ENCODE measurements at places on chromosomes 2 and 18.

GRCh38 chr2:159963700-159964099, 98.7 kb downstream of the PLA2R1 start:
- peaks cover 14% of the 10 kb centered on the region for H3K27me3 ChIP-seq
- no peaks in the 10 kb centered on the region for H3K4me1 ChIP-seq
- DNase-seq, result no peak
- H3K27ac ChIP-seq, result no peak overlapping the region
- H3K36me3 ChIP-seq, result no peaks in the 10 kb centered on the region

DNA sequence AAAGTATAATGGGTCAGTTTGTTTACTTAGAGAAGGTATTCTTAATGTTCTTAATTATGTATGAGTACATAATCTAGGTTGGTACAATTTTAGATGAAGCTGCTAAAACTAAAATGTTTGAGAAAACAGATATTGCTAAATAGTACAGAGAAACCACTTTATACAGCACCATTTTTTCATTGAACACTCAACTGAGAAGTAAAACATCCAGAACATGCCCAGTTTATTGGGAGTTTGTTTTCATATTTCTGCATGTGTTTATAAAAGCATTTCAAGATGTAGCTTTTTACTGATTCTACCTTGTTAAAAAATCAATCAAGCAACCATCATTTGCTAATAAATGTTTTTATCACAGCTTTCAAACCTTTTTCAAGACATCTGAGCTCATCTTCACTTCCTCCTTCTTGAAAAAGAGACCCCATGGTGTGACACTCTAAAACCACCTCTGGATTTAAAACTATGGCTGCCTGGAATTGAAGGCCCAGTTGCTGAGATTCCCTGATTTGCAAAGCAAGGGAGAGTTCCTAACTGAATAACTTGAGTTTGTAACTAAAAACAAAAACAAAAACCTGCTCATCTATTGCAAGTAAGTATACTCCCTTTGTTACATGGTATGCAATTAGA, 585.9 kb downstream of the ZEB2 start:
- no peaks in the 10 kb centered on the region for H3K36me3 ChIP-seq
- H3K27me3 ChIP-seq, result peaks cover 30% of the 10 kb centered on the region
- H3K4me3 ChIP-seq, result no peak overlapping the region
- H3K4me1 ChIP-seq, result peaks cover 6% of the 10 kb centered on the region
- DNase-seq, result no peak

DNA sequence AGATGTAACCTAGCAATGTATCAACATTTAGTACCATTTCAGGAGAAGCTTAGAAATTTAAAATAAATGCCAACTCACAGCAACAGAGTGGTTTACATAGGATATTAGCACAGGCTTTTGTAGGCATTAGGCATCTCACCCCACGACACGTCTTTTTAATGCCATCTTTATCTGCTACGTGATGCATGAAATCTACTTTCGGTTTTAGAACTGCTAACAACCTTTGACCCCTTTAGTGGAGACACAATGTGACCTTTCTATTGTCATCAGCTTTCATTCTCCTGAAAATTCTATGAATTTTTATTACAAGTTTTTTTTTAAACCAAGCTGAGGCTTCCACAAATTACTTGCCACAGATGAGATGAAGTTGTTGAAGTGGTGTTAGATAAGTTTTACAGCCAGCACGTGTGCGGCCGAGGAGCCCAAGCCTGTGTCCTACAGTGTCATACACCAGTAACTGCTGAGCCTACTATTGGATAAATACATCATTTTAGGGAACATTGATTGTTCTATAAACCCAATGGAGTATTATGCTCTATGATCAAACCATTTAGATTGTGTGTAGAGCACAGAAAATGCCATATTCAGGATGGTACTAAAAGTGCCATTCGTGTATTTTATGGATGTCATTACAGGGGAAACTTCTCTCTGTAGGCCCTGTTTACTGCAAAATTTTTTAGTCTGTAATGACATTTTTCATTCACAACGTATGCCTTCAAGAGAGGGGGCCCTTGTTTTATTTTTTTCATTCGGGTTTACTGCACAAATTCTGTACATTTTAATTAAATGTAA, 151.6 kb downstream of the PTGR3 start:
- no peaks in the 10 kb centered on the region for H3K27me3 ChIP-seq
- no peak for DNase-seq
- H3K27ac ChIP-seq, result no peak overlapping the region
- no peaks in the 10 kb centered on the region for H3K36me3 ChIP-seq

GRCh38 chr18:10726198-10727068, 200.6 kb downstream of the NAPG start:
- H3K4me1 ChIP-seq, result no peaks in the 10 kb centered on the region
- H3K27me3 ChIP-seq, result peaks cover 16% of the 10 kb centered on the region
- H3K4me3 ChIP-seq, result no peak overlapping the region
- no peak for DNase-seq
- no peaks in the 10 kb centered on the region for H3K36me3 ChIP-seq
- H3K27ac ChIP-seq, result no peak overlapping the region

- peaks cover 3% of the 10 kb centered on the region for H3K27me3 ChIP-seq
- H3K4me3 ChIP-seq, result no peak overlapping the region
- peaks cover 14% of the 10 kb centered on the region for H3K36me3 ChIP-seq
- no peak for DNase-seq
Measured at GRCh38 chr2:85534099-85534498, 4.9 kb upstream of the MAT2A start.

- H3K27ac ChIP-seq, result no peak overlapping the region
- no peaks in the 10 kb centered on the region for H3K36me3 ChIP-seq
- peaks cover 13% of the 10 kb centered on the region for H3K27me3 ChIP-seq
- no peaks in the 10 kb centered on the region for H3K4me1 ChIP-seq
Measured at GRCh38 chr2:71886241-71886640, 261.4 kb downstream of the CYP26B1 start.

GRCh38 chr18:64203295-64203694, 54.4 kb upstream of the LINC00305 start:
- DNase-seq, result no peak
- H3K36me3 ChIP-seq, result no peaks in the 10 kb centered on the region
- no peak overlapping the region for H3K4me3 ChIP-seq
- peaks cover 4% of the 10 kb centered on the region for H3K4me1 ChIP-seq
- no peak overlapping the region for H3K27ac ChIP-seq
- no peaks in the 10 kb centered on the region for H3K27me3 ChIP-seq

DNA sequence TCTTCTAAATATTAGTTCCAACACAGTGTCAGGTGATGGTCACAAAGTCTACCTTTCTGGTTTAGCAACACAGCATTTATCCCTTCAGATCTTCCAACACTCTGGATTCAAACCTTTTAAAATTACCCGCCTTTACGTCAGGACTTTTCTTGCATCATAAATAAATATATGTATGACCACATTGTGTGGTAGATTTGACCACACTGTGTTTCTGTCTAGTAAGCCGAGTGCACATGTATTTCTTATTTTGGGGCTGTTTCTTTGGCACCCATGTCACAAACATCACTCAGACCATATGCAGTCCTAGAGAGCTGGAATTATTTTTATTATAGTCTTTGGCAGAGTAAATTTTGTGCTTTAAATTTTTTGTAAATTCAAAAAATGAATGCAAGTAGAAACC, 172.1 kb downstream of the ANKRD44 start:
- H3K27ac ChIP-seq, result peak overlapping the region; percentile 89
- peaks cover 55% of the 10 kb centered on the region for H3K4me1 ChIP-seq
- peak overlapping the region; percentile 24 for H3K4me3 ChIP-seq
- peaks cover 28% of the 10 kb centered on the region for H3K36me3 ChIP-seq

DNA sequence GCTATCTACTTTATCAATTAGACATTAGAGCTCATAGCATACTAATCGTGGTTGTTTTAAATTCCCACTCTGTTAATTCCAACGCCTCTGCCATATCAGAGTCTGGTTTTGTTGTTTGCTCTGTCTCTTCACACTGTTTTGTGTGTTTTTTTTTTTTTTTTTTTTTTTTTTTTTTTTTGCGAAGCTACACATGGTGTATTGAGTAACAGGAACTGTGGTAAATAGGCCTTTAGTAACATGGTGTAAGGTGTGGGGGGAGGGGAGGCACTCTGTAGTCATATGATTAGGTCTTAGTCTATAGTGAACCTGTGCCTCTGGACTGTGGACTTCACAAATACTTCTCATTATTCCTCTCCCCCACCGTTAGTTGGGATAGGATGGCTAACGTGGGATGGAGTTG, 370.7 kb upstream of the RAB12 start:
- no peaks in the 10 kb centered on the region for H3K36me3 ChIP-seq
- no peak overlapping the region for H3K27ac ChIP-seq
- DNase-seq, result no peak
- no peaks in the 10 kb centered on the region for H3K4me1 ChIP-seq
- no peak overlapping the region for H3K4me3 ChIP-seq

DNA sequence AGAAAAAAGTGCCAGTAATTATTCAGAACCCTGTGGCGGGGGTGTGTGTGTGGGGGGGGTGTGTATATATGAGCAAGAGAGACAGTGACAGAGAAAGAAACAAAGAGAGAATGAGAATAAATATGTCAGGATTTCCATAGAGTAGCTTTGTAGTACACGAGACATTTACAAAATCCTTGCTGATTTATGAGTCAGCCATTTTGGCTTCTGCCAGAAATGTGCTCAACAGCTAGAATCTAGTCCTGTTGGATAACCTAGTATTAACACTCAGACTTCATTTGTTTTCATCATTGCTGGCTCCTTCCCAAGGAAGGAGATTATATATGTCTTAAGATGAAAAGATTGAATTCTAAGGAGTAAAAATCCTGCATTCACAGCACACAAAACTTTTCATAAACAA, 140.5 kb upstream of the HNRNPA3 start:
- H3K27me3 ChIP-seq, result peaks cover 46% of the 10 kb centered on the region
- H3K4me1 ChIP-seq, result no peaks in the 10 kb centered on the region
- H3K36me3 ChIP-seq, result no peaks in the 10 kb centered on the region
- no peak for DNase-seq
- H3K4me3 ChIP-seq, result no peak overlapping the region
- no peak overlapping the region for H3K27ac ChIP-seq

GRCh38 chr2:114729026-114729425, 286.6 kb downstream of the DPP10 start:
- no peaks in the 10 kb centered on the region for H3K36me3 ChIP-seq
- H3K27ac ChIP-seq, result no peak overlapping the region
- no peak for DNase-seq
- no peak overlapping the region for H3K4me3 ChIP-seq
- no peaks in the 10 kb centered on the region for H3K4me1 ChIP-seq

GRCh38 chr2:127968610-127969339, 59.1 kb downstream of the SAP130 start:
- H3K4me3 ChIP-seq, result no peak overlapping the region
- no peaks in the 10 kb centered on the region for H3K27me3 ChIP-seq
- H3K36me3 ChIP-seq, result peaks cover 52% of the 10 kb centered on the region
- H3K4me1 ChIP-seq, result peaks cover 2% of the 10 kb centered on the region

DNA sequence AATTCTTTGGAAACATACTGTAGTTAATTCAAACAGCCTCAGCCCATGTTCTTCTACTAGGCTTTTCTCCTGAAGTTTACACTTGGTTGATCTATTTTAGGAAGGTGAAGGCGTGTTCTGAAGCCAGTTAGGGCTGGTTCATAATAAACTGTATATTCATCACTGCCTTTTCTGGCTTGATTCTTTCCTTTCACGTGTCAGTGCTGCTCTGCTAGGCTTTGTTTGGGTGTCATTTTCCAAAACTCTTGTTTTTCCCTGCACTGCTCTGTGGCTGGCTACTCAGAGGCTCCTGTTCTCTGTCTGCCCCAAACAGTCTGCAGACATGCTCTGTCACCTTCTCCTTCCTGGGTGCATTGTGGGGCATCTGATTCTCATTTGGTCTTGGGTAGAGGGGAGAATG, 136.1 kb downstream of the PARD3B start:
- no peaks in the 10 kb centered on the region for H3K4me1 ChIP-seq
- DNase-seq, result no peak
- H3K36me3 ChIP-seq, result no peaks in the 10 kb centered on the region
- H3K27ac ChIP-seq, result no peak overlapping the region

DNA sequence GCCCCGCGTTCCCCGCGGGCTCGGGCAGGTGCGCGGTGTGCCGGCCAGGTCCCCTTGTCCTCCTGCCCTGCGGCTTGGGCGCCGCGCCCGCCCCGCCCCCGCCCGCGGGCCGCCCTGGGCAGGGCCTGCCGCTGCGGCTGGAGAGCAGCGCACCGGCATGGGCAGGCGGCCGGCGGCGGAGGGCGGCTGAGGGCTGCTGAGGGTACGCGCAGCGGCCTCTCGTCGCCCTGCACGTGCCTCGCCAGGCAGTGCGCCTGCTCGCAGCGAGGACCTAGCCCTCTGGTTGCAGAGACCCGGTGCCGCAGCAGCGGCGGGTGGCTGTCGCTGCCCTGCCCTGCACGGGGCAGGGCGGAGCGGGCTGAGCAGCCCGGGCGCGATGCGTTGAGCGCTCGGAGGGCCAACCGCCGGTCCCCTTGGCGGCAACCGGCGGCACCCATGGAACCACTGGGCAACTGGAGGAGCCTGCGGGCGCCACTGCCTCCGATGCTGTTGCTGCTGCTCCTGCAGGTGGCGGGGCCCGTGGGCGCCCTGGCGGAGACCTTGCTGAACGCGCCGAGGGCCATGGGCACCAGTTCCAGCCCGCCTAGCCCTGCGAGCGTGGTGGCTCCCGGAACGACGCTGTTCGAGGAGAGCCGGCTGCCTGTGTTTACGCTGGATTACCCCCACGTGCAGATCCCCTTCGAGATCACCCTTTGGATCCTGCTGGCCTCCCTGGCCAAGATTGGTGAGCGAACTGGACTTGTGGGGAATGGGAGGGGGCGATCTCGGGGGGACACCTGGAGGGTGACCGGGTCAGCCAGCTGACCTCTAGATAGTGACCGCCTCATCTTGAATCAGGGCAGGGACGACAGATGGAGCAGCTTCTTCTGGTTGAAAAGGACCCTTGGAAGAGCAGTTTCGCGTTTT, at the start of gene SLC9A2:
Gene SLC9A2, plus strand, starts transcription at position 140 of the 906 bp plus-strand sequence. Its CDS starts 296 bp downstream, at position 436.
- no peak within 1 kb of the TSS for H3K27ac ChIP-seq
- H3K27me3 ChIP-seq, result peaks cover 73% of the 10 kb centered on the region
- H3K36me3 ChIP-seq, result no peaks in the 10 kb centered on the region
- H3K4me3 ChIP-seq, result peak within 1 kb of the TSS; percentile 76
- DNase-seq, result no peak
- H3K4me1 ChIP-seq, result peaks cover 8% of the 10 kb centered on the region

- H3K36me3 ChIP-seq, result peaks cover 8% of the 10 kb centered on the region
- DNase-seq, result no peak
- H3K4me3 ChIP-seq, result no peak overlapping the region
- H3K27me3 ChIP-seq, result no peaks in the 10 kb centered on the region
- peaks cover 46% of the 10 kb centered on the region for H3K4me1 ChIP-seq
- H3K27ac ChIP-seq, result peak overlapping the region; percentile 52
Measured at GRCh38 chr2:229884775-229885699, 36.8 kb downstream of the TRIP12 start.

DNA sequence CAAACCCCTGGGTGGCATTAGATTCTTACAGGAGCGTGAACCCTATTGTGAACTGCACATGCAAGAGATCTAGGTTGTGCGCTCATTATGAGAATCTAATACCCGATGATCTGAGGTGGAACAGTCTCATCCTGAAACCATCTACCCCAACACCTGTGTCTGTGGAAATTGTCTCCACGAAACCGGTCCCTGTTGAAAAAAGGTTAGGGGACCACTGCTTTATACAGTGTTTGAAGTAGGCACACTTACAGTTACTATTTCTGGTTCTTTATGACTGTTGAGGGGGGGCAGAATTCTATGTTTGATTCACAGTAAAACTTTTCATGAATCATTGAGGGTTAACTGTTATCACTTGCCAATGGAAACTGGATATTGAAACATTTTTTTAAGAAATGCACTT, 72.0 kb downstream of the RIF1 start:
- H3K4me3 ChIP-seq, result no peak overlapping the region
- DNase-seq, result no peak
- no peaks in the 10 kb centered on the region for H3K27me3 ChIP-seq
- H3K4me1 ChIP-seq, result no peaks in the 10 kb centered on the region
- H3K27ac ChIP-seq, result peak overlapping the region; percentile 23
- H3K36me3 ChIP-seq, result peaks cover 9% of the 10 kb centered on the region

GRCh38 chr2:190378880-190379237, 29.3 kb upstream of the MFSD6 start:
- no peak for DNase-seq
- H3K27me3 ChIP-seq, result peaks cover 10% of the 10 kb centered on the region
- H3K4me1 ChIP-seq, result peaks cover 3% of the 10 kb centered on the region
- H3K4me3 ChIP-seq, result no peak overlapping the region
